ENCODE measurements at places on chromosomes 2 and 18. TPM values are rescaled to one million over a fixed set of nuclear protein-coding genes. Genes with fewer than 3 reads are reported as not detected.

SCN7A gene
- total RNA-seq: 5.0 TPM

THUMPD2 gene
- total RNA-seq: 19.7 TPM

ATIC gene
- total RNA-seq: 40.3 TPM

IL37 gene
- not detected for total RNA-seq

TTN gene
- 4.8 TPM for total RNA-seq

TEX44 gene
- total RNA-seq: not detected

NCKAP1 gene
- total RNA-seq: 207 TPM

GRCh38 chr18:59839931-59840685, 59.7 kb upstream of the PMAIP1 start:
- DNase-seq: no peak

GRCh38 chr2:191385416-191386160, 140.4 kb downstream of the MYO1B start:
- no peak for DNase-seq

- no peak for DNase-seq
These were observed 129.4 kb upstream of the DAPL1 start for GRCh38 chr2:158665536-158666302.

DNA sequence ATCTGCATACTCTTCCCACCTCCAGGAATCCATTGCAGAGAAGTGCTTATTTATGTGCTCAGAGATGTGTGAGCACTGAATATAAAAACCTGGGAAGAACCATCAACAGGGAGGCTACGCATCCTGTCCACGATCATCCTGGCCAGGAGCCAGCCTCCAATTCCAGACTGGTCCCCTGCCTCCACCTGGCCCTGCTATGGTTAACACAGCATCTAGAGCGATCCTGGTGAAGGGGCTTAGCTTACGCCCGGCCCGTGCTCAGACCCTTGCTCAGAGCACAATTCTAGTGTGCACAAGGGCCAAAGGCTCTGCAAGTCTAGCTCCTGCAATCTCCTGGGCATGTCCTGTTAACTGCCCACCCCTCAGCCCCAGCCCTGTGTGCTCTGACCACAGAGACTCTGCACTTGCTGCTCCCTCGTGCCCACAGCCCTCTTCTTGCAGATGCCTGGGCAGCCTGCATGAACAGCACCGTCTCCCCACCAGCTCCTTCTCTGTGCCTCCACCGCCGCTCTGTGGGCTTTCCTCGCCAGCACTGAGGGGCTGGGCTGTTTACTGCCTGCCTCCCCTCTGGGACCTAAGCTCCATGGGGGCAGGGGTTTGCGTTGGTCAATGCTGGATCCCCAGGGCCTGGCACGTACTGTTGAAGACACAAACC, 6.5 kb downstream of the PER2 start:
- DNase-seq: peak; percentile 48

DNA sequence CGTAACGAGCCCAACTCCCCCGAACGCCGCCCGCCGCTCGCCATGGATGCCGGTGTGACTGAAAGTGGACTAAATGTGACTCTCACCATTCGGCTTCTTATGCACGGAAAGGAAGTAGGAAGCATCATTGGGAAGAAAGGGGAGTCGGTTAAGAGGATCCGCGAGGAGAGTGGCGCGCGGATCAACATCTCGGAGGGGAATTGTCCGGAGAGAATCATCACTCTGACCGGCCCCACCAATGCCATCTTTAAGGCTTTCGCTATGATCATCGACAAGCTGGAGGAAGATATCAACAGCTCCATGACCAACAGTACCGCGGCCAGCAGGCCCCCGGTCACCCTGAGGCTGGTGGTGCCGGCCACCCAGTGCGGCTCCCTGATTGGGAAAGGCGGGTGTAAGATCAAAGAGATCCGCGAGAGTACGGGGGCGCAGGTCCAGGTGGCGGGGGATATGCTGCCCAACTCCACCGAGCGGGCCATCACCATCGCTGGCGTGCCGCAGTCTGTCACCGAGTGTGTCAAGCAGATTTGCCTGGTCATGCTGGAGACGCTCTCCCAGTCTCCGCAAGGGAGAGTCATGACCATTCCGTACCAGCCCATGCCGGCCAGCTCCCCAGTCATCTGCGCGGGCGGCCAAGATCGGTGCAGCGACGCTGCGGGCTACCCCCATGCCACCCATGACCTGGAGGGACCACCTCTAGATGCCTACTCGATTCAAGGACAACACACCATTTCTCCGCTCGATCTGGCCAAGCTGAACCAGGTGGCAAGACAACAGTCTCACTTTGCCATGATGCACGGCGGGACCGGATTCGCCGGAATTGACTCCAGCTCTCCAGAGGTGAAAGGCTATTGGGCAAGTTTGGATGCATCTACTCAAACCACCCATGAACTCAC, 673 bp downstream of the PCBP1 start:
- DNase-seq: peak; percentile 83

DNA sequence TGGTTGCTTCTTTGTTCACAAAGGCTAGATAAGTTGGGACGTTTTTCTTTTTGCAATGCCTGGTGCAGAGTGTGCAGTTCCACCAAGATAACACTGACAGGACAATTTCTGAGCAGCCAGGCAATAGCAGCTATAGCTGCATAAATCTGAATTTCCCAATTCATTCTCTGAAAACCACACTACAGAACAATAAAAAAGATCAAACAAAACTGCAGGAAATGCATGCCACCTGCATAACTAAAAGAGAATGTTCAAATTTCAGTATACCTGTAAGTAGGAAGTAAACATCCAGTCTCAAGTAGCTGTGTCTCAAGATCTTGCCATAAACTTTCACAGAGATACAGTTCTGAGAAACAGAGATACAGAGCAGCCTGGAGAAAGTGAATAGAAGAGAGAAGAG, 5.3 kb upstream of the KCTD18 start:
- DNase-seq: no peak

DNA sequence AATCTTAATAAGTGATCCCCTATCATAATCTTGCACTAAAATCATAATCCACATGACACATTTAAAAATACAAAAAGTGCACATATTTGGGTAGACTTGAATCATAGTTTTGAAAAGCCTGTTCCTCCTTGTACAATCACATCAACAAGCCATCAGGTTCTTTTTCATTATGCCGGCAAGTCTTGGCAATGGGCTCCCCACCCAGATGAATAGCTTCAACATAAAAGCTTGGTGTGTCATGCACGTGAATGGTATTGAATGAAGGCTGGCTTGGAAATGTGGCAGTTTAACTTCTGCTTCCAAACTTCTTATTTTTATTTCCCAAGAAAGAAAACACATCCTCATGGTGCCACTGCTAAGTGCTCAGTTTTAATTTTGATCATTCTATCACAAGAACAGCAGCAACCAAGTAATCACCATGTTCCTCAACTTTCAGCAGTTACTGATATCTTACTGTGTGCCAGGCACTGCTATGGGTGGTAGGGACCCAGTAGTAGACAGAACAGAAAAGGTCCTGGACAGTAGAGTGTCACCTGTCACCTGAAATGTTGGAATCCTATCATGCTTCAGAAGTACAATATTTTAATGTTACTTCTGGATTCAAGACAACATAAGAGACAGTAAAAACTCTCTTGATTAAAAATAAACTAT, 89.9 kb downstream of the AP1S3 start:
- DNase-seq: no peak

DNA sequence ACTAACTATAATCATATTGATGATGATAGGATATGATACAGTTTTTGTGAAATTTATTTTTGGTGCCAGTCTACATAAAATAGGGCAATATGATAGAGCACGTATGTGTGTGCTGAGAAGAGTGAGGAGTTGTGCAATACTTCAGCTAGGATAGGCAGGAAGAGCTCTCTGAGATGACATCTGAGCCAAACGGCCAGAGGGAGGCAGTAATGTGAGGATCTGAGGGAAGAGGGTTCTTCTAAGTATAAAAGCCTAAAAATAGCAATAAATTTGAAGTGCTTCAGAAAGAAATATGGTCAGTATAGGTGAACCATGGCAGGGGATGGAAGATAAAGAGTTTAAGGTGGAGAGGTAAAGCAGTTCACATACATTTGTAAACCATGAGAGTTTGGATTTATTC, 102.5 kb downstream of the OLA1 start:
- no peak for DNase-seq

DNA sequence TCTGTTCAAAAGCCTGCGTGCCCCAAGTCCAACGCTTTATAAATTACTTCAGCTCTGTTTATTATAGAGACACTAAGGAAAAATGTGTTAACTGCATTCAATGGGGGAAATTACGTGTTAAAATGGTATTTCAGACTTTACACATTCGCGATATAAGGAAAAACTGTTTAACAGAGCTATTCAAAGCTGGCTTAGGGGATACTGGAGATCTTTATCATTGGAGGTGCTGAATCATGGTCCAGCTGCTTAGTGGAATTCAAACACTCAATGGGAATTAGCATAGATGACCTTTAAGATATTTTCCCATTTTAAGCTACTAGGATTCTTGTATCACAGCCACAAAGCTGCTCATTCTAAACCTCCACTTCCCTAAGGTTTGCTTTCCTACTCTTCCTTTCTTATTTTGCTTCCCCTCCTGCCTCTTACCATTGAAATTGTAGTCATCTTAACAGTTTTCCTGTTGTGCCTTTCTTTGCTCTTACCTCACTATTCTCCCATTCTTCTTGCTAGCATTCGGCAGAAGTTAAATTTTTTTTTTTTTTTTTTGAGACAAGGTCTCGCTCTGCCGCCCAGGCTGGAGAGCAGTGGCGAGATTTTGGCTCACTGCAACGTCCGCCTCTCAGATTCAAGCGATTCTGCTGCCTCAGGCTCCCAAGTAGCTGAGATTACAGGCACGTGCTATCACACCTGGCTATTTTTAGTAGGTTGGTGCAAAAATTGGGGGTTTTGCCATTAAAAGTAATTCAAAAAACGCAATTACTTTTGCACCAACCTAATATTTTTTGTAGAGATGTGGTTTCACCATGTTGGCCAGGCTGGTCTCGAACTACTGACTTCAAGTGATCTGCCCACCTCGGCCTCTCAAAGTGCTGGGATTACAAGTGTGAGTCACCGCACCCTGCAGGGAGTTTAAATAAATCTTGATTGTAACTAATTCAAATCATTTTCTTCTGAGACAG, 6.5 kb downstream of the SULT6B1 start:
- DNase-seq: no peak

DNA sequence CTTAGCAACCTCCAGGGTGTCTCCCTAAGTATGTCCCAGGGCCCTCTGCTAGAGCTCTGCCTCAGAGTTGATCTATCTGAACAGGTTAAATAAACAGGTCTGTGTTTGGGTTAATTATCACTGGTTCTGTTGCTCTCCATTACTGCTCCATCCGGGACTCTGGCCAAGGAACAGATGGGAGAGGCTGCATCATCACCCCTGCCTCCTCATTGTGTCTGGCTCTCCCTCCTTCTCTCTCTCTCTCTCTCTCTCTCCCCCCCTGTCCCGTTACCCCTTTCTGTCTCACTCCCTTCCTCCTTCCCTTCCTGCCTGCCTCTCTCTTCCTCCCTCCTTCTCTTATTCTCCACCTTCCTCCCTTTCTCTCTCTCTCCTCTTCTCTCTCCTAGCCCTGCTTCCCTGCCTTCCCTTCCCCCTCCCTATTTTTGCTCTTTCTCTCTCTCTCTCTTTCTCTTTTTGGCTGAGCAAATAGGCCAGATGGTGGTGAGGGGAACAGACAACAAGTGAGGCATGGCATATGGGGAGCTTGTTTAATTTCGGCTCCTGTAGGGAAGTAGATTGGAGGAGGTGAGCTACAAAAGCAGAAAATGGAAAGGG, 62.1 kb downstream of the SETBP1 start:
- no peak for DNase-seq

DNA sequence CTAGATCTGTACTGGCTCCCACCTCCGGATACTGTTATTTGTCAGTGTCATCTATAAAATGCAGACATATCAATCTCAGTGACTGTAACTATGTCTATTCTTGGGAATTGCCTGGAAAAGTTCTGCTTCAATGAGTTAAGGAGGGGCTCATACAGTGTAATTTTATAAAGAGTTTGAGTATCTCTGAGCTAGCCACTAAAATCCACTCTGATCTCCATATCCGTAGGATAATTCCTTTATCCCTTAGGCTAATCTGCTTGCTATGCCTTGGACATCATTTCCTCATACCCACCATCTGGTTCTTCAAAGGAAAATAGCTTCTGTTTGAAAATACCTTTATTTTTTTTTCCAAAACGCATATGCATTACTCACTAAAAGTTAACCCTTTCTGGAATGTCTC, 863.2 kb downstream of the SUCLG1 start:
- no peak for DNase-seq

GRCh38 chr2:151040039-151040438, 221.6 kb downstream of the RBM43 start:
- no peak for DNase-seq

- no peak for DNase-seq
These were observed 50.2 kb downstream of the AGAP1 start for GRCh38 chr2:235543851-235544688.

GRCh38 chr2:128791120-128791984, 472.7 kb upstream of the HS6ST1 start:
- no peak for DNase-seq

GRCh38 chr2:186995092-186995491, 146.1 kb upstream of the ZSWIM2 start:
- no peak for DNase-seq

DNA sequence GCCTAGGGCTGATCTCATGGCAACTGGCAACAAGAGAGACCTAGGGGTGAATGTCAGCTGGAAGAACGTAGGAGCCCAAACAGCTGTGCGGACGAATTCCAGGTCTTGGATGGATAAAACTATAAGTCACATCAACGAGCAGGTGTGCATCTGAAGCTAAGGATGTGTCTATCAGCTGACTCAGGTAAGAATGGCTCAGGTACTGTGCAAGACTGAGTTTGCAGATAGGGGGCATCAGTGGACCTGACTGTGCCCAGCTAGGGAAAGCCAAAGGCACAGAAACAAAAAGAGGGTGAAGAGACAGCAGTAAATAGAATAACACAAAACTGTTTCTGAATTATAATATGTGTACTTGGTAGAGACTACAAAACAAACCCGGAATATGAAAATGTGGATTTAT, 357.3 kb downstream of the ZEB2 start:
- no peak for DNase-seq

GRCh38 chr2:126895336-126895735, 3.4 kb upstream of the TEX51 start:
- DNase-seq: no peak

DNA sequence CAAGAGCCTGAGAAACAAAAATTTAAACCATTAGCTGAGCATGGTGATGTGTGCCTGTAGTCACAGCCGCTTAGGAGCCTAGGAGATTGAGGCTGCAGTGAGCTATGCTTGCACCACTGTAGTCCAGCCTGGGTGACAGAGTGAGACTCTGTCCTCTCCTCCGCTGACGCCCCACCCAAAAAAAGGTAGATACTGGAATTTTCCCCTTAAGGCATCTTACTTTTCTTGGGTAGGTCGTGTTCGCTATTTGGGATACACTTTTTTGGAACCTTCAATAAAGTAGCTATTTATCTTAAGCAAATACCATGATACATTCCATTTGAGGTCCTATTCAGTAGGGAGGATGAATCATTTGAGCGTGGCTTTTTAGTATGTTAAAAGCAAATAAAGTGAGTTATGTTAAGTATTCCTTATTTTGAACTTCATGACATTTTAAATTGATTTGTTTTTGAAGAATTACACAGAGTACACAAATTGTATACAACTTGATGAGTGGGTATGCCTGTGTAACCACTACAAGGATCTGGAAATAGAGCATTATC, 38.7 kb downstream of the RALBP1 start:
- DNase-seq: no peak

Measured in aorta (tissue), 5 donors.